RPMI7951 (cell line): ENCODE measurements at places on chromosomes 16 and 17.

GRCh38 chr17:73516431-73516830 is 127.8 kb downstream of the SDK2 start:
- DNase-seq: no peak

GRCh38 chr17:7173687-7174602 is 5.2 kb downstream of the ASGR1 start:
- DNase-seq: peak; percentile 18

- DNase-seq: peak; percentile 8
These were observed 39.7 kb upstream of the PVALEF start for GRCh38 chr17:81125573-81126081.

GRCh38 chr17:19460700-19461099 is 49.7 kb downstream of the RNF112 start:
- no peak for DNase-seq
